ENCODE measurements at places on chromosomes 4 and X.

GRCh38 chr4:171588051-171588545, 225.1 kb upstream of the GALNTL6 start:
- no peak for DNase-seq

DNA sequence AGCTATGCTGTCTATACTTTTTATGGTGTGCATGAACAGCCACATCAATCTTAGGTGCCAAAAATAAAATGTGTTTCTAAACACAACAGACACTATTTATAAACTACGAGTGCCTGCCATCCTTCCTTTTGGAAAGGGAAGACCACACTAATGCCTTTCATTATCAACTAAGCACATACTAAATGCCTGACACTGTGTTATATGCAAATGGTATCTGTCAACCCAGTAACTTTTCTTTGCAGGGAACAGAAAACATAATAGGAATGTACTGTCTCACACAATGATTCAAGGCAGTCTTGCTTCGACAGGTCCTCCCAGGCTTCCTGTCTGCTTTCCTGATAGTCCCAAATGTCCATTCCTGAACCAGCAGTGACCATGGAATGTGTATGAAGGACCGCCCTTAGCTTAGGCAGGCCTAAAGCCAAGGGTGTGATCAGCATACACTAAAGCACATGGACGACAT, 43.8 kb downstream of the ADGRA3 start:
- no peak for DNase-seq

DNA sequence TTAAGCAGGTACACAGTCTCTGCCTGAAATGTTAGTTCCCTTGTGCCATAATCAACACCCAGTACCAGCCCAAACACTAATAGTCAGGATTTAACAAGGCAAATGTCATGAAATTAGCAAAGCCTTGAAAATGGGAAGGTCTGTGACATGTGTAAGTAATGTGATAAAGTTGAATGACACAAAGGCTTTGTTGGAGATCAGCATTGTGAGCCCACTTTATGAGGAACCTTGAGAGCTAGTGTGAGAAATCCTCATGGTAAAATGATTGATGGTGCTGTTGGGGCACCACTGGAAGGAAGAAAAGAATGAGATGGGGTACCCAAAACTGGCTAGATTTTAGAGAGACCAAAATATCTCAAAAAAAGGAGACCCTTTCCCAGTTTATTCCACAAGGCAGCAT, 3.3 kb upstream of the LIN54 start:
- no peak for DNase-seq

GRCh38 chrX:143296521-143296920, 220.8 kb downstream of the SPANXN3 start:
- DNase-seq = no peak

DNA sequence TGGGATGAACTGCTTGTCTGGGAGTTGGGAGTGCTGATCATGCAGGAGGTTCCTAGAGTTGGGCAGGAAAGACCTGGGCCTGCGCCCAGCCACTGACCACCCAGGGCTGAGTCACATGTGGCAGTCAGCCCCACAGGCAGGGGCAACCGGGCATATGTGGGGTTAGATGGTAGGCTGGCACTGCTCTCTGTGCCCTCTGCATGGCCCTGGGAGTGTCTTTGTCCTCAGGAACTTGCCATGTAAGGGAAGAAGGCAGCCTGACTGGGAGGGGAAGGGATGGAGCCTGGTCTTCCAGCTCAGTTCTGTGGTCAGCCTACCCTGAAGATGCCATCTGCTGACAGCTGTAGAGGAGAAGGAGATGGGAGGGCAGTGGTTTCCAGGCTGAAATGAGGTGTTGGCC, 70.2 kb upstream of the EFNB1 start:
- DNase-seq = no peak

- no peak for DNase-seq
Observed at GRCh38 chrX:68895778-68896177, 67.0 kb downstream of the EFNB1 start.

DNA sequence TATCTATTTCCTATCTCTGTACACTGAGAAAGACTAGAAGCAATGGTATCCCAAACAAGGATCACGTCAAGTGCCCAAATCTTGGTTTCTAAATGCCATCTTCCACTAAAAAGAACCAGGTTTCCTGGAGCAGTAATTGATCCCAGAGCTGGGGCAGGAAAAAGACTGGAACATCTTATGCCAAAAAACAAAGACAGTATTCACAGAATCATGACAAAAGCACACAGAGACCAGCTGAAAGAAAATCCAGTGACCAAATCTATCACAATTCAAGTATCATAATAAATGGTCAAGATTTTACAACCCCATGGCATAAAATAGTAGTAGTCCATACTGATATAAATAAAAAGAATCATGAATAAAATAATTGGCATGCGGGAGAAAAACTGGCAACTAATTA, 44.9 kb downstream of the CENPC start:
- no peak for DNase-seq

DNA sequence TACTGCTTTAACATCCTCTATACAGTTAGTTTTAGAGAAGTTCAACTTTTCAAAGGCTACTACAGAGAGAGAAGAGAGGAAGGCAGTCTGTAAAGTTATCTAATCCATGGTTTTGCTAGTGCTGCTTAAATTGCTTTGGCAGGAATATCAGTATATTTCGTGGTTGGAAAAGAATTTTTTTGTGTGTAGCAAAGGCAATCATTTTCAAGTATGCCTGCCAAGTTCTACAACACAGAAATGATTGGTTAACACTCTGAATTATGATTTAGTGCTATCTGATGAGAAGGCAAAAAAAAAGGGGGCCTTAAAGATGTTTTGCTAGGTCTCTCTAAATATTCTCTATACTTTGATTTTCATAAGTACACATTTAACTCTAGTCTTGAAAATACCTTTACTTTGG, 133.1 kb downstream of the JADE1 start:
- DNase-seq = no peak

GRCh38 chrX:116170511-116170910, at the start of gene AGTR2:
TSS of gene AGTR2 (plus strand) at chrX:116170744. CDS start at chrX:116172281, 1,537 bp downstream.
- DNase-seq = no peak

GRCh38 chr4:171876636-171877035, 63.4 kb downstream of the GALNTL6 start:
- no peak for DNase-seq

- DNase-seq = no peak
Observed at GRCh38 chrX:11089802-11090201, 21.3 kb upstream of the HCCS start.

DNA sequence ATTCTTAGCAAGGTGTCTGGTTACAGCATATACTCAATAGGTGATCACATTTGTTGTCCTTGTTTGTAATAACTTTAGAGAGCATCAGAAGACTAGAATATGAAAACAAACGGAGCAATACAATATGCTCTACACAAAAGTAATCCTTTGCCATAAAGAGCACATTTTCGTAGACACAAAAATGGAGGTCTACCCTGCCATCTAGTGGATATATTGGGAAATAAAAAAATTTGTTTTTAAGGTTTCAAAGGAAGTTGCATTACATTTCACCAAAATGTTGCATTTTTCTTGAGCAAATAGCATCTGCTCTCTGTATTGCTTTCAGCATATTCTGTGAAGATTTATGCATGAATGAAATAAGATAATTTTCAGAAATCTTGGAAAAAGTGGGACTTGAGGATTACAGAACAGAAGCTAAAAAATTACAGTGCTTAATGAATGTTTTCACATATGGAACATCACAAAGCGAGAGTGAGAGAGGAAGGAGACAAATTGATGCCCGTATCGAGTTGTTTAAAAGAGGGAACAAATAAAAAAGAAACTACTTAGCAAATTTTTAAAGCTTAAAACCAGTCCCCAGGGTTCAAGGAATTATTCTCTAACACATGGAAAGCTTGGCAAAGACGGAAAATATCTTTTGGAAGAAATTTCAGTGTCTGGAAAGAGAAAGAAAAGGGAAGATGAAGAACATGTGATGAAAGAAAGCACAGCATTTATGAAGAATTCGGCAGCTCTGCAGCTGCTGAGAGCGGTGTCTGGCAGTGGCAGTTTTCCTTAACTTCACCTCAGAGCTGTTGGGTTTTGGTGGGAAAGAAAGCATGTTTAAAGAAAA, 390.1 kb downstream of the ANKRD50 start:
- no peak for DNase-seq

- DNase-seq = no peak
Observed at GRCh38 chr4:184536065-184536880, 61.9 kb upstream of the IRF2 start.

- peak; percentile 91 for DNase-seq
Observed at GRCh38 chr4:8428288-8429097, 12.0 kb downstream of the ACOX3 start.

DNA sequence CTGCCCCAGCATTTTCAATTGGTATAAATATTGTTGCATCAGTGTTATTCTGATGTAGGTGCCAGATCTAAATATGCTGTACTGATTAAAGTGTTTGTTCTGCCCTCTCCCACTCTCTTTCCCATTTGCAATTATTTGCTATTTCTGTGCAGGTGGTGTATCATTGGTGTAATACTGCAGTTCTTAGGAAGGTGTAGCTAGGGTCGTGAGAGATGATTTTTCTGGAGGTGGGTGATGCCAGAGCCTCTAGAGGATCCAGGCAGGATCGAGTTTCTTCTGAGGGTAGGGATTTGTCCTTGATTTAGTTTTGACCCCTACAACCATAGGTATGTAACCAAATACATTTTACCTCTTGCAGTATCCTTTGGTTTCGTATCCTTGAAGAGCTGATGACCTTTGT, 1.9 kb downstream of the SMAD1 start:
- no peak for DNase-seq

DNA sequence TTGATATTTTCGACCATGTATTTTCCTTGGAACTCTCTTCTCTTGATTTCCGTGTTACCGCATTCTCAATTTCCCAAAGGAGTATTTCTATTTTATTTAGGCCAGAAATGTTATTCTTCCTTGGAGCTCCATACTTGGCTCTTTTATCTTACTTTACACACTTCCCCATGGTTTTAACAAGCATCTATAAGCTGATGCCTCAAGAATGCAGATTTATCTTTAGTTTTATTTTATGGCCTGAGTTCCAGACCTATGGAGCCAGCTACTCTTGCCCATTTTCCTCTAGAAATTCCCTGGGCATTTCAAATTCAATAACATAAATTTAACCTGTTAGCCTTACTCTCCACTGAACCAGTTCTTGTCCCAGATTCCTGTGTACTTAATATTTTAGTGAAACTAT, 43.7 kb downstream of the SULT1E1 start:
- DNase-seq = no peak

- no peak for DNase-seq
Observed at GRCh38 chrX:129768186-129768585, 11.6 kb upstream of the SASH3 start.

- no peak for DNase-seq
Observed at GRCh38 chrX:74147439-74147838, 156.5 kb upstream of the ZCCHC13 start.

DNA sequence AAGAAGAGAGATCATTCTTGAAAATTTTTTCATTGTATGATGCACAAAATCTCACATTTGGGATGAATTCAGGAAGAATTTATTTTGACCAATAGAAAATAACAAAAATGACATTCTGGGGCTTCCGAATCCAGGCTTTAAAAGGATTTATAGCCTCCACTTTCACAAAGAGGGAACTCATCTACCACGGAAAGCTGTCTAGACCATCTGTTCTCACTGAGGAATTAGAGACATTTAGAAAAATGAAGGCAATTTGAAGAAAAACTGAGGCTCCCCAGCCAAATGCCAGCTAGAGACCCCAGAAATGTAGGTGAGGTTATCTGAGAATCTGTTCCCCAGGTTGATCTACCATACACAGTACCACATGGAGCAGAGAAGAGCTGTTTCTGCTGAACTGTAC, 464.3 kb downstream of the TMA16 start:
- DNase-seq = no peak

DNA sequence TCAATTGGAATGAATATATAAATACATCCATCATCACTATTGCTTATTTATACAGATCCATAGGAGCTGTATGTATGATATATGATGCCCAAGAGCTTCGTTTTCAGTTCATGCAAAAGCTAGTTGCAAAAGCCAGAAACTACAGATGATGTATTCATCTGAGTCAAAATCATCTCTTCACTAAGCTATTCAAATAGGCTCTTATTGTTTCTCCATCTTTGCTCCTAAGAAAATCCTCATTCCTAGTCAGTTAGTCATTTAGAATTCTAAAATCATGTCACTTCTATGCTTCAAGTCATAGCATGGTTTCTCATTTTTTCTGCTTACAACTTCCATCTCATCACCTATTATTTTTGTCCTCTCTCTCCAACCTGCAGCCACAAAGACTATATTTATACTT, 300.1 kb upstream of the TRAM1L1 start:
- DNase-seq = no peak

- no peak for DNase-seq
Observed at GRCh38 chr4:187128222-187128621, 404.6 kb upstream of the FAT1 start.

DNA sequence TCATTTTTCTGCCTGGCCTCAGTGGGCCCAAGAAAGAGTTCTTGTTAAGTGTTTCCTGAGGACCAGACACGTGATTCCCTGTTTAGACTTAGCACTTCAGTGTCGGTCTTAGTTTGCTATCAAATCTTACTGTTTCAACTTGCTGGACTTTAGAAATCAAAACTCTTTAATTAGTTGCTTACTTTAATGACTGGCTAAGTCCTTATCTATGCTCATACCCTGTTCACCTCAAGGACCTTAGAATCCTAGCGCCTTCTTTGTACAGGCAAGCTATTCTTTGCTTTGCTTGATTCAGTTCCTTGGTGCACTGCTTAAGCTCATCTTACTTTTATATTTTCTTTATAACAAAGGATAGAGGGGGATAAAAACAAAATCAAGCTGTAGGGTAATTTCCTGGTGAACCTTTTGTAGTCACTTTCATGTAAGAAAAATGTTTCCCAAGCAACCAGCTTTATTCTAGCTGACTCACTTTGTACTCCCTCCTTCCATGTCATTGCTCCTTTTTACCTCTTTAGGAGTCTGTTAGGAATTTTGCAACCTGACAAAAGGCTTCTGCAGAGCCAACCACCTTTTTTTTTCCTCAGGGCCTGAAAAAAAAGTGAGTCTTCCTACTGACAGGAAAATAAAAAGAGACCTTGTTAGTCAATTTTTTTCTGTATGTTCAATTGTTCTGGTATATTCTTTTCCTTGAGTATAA, 14.7 kb downstream of the WDR44 start:
- DNase-seq = no peak

- no peak for DNase-seq
Observed at GRCh38 chr4:115110191-115111181, 2.9 kb downstream of the NDST4 start.

- DNase-seq = no peak
Observed at GRCh38 chr4:147570616-147571015, 46.6 kb upstream of the TMEM184C start.

GRCh38 chr4:75547647-75548387, 8.0 kb upstream of the ODAPH start:
- peak; percentile 27 for DNase-seq

- no peak for DNase-seq
Observed at GRCh38 chrX:8191022-8191421, 20.0 kb upstream of the VCX2 start.

GRCh38 chr4:188818300-188818699, 679.1 kb downstream of the TRIML1 start:
- DNase-seq = no peak

GRCh38 chr4:77593993-77594392, 11.6 kb upstream of the CXCL13 start:
- no peak for DNase-seq

GRCh38 chr4:185384930-185385331, 10.8 kb downstream of the LRP2BP start:
- no peak for DNase-seq
